ENCODE measurements at places on chromosomes 1 and 21.

DNA sequence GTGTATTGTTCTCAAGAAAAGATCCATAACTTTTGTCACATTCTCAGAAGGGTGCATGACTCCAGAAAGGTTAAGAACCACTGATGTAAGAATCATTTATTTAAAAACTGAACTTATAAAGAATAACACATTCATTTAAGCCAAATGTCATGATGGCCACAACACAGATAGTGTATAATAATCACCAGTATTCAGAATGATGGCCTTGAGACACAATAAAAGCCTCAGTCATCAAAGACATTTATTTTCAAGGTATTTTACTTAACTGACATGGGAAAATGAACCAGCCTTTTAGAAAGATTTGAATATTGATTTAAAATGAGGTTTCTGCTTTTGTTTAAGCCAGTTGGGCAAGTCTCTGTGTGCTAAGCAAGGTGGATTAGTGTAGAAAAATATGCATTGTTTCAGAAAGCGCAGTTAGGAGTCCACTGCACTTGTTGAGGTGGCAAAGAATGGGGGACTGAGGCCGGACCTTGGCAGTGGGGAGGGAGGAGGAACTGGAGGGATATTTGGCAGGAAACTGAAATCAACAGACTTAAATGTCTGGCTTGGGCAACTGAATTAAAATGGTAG lies 371.9 kb upstream of the ESRRG start:
- no peak for DNase-seq

DNA sequence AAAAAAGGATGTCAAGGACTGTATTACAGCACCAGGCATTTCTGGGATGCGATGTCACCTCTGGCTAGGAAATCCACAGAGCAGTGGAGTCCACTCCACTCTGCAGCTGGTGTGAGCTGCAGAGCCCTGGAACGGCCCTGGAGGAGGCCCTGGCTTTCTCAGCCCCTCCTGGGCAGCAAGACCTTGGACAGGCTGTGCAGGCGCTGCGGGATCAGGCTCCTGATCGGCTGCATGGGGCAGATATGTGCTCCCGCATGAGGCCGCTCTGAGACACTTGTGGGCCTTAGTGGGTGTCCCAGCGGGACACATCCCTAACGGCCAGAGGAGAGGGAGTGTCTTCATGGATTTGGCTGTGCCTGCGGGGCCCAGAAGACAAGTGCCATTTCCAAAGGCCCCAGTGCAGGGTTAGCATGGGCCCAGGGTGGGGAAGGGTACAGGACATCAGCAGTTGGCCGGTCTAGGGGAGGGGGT lies 6.2 kb downstream of the DNMT3L start:
- DNase-seq: no peak

DNA sequence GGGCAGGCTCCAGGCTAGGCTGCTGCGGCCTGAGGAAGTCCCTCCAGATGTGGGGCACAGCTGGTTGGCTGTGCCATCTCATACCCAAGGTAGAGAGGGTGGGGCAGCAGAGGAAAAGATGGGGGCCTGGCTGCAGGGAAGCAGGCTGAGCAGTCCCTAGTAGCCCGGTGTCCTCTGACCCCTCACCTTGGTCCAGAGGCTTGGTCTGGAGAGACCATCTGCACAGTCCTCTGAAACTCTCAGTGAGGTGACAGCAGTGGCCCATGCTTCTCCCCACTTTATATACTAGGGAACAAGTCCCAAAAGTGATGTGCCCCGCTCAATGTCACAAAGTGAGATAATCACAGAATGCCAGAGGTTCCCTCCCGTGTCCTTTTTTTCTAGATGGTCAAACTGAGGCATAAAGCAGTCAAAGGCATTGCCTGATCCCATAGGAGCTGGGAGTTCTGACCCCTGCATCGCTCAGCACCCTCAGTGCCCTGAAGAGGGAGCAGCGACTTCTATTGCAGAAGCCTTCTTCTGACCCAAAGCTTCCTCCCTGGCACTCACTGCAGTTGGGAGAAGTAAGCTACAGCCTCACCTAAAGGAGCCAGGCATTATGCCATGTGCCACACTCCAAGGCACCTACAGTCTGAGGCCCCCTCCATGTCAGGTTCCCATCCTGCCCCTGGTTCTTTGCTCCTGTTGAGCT lies 45.5 kb downstream of the TRABD2B start:
- no peak for DNase-seq

GRCh38 chr21:30216041-30216723 lies at the start of gene CLDN8:
TSS of gene CLDN8 (minus strand) at chr21:30216097. CDS start at chr21:30215925, 172 bp downstream.
- no peak for DNase-seq

DNA sequence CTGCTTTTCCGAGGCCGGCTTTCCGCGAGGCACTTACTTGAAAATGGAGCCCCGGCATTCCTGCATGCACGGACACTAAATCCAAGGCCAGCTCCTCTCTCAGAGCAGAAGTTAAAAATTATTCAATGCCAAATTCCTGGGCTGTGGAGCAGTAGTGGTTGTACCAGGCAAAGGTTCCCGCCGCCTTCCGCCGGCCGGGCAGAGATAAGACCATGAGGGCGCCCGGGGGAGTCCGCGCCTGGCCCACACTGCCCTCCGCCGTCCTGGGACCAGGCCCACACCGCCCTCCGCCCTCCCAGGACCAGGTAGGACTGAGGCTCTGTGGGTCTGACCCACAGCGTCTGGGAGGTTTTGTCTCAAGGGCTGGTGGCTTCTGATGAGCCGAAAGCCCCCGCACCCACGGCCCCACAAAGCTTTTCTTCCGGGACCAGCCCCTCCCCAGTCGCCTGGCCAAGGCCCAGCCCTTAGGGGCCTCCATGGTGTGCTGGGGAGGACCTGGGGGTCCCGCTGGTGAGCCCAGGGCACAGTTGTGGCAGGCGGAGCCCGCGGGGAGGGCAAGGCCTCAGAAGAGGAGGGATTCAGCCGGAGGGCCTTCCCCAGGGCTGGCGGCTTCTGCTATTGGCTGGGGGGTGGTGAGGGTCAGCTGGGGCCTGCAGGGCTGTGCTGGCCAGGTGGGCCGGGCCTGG lies 12.7 kb upstream of the C1orf159 start:
- DNase-seq: no peak

GRCh38 chr1:184163674-184164465 lies 112.3 kb downstream of the TSEN15 start:
- DNase-seq: no peak

GRCh38 chr1:164617377-164618201 lies 58.6 kb downstream of the PBX1 start:
- DNase-seq: no peak

DNA sequence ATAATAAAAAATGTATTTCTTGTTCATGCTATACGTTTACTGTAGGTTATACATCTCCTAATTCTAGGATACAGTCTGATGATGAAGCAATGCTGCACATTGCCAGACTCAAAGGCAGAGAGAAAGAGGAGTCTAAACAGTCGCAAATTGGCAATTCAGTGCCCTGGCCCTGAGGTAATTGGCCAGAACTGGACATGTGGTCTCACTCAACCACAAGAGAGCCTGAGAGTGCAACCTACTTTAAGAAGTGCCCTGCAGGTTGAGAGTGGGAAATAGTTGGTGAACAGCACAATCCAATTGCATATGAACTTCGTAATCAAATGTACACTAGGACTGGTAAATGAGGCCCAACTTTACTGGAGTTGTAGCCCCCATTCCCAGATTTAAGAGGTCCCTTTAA lies 5.0 kb upstream of the SLC35A3 start:
- no peak for DNase-seq

- no peak for DNase-seq
Measured at GRCh38 chr1:8701794-8702471, 115.5 kb downstream of the RERE start.

DNA sequence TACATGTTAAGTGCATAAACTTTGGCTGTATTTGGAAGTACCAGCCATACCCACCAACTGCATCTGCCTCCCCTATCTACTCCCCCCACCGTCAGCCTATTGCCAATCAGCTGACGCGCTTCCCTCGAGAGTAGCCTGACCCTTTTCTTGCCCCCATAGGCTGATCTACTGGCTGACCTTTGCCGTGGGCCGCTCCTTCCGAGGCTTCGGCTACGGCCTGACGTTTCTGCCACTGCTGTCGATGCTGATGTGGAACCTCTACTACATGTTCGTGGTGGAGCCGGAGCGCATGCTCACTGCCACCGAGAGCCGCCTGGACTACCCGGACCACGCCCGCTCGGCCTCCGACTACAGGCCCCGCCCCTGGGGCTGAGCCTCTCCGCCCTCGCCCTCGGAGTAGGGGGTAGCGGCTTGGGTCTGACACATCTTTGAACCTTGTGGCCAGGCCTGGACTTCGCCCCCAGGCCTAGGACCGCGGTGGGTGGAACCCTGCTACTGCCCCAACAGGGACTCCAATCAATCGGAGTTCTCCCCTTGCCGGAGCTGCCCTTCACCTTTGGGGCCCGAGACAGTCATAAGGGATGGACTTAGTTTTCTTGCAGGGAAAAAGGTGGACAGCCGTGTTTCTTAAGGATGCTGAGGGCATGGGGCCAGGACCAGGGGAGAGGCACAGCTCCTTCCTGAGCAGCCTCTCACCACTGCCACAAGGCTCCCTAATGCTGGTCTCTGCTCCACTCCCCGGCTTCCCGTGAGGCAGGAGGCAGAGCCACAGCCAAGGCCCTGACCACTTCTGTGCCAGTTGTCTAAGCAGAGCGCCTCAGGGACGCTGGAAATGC lies 4.0 kb downstream of the GLMP start:
- DNase-seq: peak; percentile 23

- DNase-seq: no peak
Measured at GRCh38 chr1:161091796-161092507, 2.6 kb upstream of the NECTIN4 start.

DNA sequence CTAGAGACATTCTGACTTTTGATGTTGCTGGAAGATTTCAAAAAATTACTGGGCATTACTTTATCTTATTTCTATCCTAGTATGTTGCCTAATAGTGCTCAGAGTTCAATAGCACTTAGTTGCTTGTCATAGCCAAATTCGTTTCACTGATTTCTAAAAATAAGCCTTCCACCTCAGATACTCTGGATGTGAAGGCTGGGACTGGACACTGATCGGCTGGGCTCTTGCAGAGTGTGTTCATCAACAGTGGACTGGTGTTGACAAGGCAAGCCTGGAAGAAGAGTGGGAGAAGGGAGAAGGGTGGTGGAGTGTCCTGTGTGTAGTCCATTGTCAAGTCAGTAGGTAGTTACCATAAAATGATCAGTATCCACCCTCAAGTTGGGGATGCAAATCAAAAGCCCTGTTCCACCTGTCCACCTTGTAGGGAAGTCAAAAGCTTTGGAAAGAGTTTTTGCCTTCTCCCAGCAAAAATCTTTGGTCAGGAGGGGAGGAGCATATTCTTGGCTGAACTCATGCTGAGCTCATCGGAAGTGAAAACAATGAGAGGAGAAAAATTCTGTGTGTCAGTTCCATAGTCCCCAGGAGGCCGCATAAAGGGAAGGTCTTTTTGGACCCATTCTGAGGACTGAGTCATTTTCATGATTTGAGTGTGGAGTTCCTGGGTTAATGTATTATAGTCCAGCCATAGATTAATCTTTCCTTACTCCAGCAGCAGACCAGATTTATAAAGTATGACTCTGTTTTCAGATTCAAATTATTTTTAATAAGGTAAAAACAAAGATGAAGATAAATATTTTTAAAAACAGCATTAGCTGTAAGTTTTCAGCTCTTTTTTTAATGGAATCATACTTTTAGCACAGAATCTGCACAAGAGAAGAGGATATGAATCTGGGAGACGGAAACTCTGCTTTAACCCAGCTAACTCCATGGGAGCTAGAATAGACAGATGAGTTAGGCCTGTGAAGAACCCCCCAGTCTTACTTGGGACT lies 99.5 kb upstream of the BMP8A start:
- no peak for DNase-seq

GRCh38 chr1:100811808-100812207 lies 82.8 kb downstream of the EXTL2 start:
- DNase-seq: no peak

DNA sequence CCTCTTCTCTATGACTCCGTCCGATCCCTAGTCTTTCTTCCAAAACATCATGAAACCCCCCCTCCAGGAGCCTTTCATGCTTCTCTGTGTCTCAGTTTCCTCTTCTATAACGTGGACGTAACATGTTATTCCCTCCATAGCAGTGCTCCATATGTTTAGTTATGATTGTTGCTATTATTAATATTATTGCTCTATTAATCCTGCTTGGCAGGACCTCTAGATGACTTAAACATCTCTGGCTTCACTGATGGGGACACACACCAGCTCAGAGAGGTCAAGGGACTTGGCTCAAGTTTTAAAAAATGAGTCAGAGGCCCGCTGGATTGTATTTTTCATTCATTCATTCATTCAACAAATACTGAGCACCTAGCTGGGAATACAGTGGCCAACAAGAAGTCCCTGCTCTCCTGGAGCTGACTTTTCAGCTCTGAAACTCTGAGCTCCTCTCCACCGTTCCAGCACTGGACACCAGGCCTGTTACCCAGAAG lies 404 bp upstream of the CPLANE2 start:
- no peak for DNase-seq

- DNase-seq: no peak
Measured at GRCh38 chr21:35024513-35024912, 24.6 kb downstream of the RUNX1 start.

GRCh38 chr1:211703812-211704537 lies 28.6 kb upstream of the NEK2 start:
- DNase-seq: no peak

DNA sequence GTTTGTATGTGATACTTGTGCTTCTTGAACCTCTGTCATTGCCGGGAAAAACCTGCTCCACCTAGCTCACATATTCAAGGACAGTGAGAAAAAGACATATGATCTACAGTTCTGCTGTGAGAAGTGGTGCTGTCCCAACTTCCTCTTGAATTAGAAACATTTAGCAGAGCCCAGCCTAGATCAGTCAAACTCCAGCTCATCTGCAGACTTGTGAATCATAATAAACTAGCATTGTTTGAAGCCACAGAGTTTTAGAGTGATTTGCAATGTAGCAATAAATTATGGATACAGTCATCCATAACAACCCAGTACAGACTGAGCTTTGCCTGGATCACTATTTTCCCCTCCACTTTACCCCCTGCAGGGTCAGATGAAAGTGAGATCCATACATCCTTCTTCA lies 497.8 kb downstream of the PLA2G4A start:
- DNase-seq: no peak

DNA sequence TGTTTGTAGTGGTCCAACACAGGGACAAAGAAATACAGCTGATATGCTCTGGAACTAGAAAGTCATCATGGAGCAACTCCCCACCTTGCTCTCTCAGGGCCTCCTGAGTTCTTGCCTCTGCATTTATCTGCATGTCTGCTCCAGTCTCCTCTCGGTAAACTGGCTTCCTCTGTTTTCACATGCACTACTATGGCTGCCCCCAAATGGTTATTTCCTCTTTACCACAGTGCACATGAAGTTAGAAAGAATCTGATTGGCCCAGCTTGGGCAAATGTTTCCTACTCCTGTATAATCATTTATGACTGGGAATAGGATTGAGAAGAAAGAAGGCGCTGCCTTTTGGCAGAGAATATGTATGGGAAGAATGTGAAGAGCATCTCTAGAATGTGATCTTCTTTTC lies 16.5 kb upstream of the PSMB2 start:
- no peak for DNase-seq

Data from stimulated activated CD8-positive, alpha-beta memory T cell treated with anti-CD3 and anti-CD28 coated beads, Interleukin-2, amount 100 ng/mL, for 48 hours (primary cell).